ENCODE measurements at places on chromosomes 12 and 14.
A peak's percentile ranks its signal among the peaks of the same experiment; 100 is the strongest.

DNA sequence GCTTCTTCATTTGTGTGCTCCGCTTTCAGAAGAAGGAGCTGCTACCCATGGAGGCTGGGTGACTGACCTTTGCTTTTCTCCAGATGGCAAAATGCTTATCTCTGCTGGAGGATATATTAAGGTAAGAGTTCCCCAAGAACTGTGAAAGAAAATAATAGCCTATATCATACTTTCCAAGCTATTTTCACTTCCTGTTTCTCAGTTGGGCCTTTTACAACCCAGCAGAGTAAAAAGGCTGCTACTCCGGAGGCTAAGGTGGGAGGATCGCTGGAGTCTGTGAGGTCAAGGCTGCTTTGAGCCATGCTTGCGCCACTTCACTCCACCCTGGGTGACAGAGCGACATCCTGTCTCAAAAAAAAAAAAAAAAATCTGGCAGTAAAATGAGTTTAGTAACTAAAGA, 82.1 kb downstream of the APAF1 start:
- DNase-seq = no peak

- DNase-seq = no peak
Observed at GRCh38 chr12:70971001-70971794, 50.7 kb upstream of the PTPRR start.

DNA sequence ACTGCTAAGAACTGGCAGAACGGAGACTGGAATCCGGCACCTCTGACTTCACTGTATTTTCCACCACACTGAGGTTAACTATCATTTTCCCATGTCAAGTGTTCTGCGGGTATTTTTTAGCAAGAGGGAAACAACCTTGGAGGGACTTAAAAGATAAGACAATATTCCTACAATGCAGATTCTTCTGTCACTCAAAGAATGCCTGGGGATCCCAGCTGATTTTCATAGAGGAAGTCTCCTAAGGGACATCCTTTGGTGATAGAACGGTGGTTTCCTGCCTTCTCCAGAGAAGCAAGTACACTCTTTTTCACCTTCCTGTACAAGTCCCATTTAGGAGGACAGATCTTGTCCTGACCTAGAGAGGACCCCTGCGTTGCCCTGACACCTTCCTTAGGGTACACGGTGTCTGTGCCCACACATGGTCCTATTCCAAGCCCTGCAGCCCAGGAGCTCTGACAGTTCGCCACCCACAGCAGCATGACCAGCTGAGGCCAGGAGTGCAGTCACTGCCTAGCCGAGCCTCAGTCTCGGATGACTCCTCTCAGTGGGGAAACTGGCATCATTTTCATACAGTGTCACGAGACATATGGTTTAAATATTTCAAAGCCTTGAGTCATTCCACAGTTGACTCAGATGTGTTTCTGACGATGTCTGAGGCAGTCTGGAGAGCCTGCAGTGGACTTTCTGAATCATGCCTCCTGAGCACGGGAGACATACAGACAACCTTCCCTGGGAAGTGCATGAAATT, 181.3 kb upstream of the FKBP4 start:
- no peak for DNase-seq

GRCh38 chr12:56221757-56222530, at the start of gene RNF41:
RNF41 (minus strand) TSS chr12:56221922; CDS start chr12:56214047, 7,875 bp downstream.
- DNase-seq = peak; percentile 91

GRCh38 chr12:86670986-86671385, 414.8 kb upstream of the MGAT4C start:
- no peak for DNase-seq

DNA sequence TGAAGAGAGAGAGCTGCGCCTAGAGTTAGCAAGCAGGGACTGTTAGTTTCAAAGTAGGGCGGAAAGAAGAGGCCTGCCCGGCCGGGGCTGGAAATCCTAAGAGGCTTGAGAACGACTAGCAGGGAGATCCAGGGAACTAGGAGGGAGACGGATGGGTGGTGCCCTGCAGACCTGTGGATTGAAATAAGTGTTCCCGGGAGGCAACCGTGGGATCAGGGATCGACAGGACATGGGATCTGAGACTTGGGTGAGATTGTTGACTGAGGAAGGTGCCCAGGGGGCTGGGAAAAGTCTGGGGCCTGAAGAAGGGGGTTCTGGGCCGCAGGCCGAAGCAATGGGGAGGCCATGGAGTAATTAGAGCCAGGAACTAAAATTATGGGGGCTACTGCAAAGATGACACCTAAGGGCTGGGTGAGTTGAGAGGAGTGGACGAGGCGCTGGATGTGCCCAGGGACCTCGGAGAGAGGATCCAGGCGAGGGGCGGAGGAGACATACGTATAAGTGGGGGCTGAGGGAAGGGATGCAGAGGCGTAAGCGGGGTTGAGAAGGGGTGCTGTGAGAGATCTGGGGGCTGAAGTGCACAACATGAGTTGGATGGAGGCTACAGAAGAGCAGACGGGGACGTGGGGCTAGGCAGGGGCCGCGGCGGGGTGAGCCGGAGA, 635 bp downstream of the LTA4H start:
- DNase-seq = peak; percentile 5

GRCh38 chr12:123067654-123068053, 83.2 kb downstream of the PITPNM2 start:
- DNase-seq = no peak

DNA sequence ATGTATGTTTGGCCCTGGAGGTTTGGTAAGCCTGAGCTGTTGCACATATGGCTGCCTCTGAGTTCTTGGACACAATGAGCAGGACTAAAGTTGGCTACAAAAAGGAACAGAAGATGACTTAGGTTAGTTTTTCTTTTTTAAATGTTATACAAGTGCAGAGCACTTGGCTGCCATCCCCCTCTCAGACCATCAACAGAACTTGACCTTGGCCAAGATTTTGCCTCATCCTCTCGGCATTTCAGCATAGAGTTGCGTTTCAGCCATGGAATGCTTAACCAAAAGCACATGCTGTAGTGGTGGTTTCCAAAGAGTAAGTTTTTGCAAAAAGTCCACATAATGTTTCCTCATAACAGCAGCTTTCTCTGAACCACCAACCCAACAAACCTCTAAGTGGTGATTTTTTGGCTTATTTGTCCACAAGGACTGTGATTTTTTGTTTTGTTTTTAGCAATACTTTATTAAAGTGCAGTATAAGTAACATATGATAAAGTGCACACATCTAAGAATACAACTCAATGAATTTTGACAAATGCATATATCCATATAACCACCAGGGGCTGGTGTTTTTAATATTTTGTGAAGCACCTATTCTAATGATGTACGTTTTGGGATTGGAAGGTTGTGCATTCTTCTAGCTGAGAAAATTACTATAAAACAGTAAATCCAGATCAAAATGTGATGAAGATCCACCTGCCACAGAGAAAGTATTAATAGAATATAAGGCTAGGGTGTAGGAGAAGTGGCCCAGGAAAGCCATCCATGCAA, 12.1 kb upstream of the GALNT16 start:
- no peak for DNase-seq

DNA sequence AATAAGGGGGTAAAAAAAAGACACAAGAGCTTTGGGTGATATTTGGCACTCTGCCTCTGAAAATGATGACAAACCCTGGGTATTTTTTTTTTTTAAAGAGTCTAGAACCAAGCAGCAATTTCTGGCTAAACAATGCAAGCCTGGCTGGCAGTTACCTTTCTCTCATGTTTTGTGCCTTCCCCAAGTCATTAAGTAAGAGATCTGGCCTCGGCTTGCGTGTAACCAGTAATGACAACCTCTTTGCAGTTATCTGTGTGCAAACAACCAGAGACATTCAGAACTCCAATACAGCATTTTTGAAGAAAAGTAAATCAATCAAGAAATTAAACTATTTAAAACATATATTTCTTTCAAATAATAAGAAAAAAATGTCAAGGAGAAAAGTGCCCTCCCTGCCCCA, 167.5 kb downstream of the KCNC2 start:
- DNase-seq = no peak

GRCh38 chr14:93797071-93797470, 8.8 kb upstream of the PRIMA1 start:
- DNase-seq = no peak

All from activated CD4-positive, alpha-beta T cell treated with anti-CD3 and anti-CD28 coated beads, Interleukin-2, amount 50 U/mL, for 1 hour (primary cell).